Bronchial smooth muscle cell (primary cell): ENCODE measurements at places on chromosomes 12 and 14. TPM values are rescaled to one million over a fixed set of nuclear protein-coding genes. Genes with fewer than 3 reads are reported as not detected.

DDX47 gene
- total RNA-seq, result 36.8 and 48.5 TPM in 2 replicates

MMP14 gene
- total RNA-seq, result 338 and 428 TPM in 2 replicates

SRGAP1 gene
- 9.3 and 16.5 TPM in 2 replicates for total RNA-seq

PAX9 gene
- under 0.01 TPM in 2 replicates for total RNA-seq

SLC2A14 gene
- total RNA-seq, result under 0.01 TPM in 1 of 2 replicates, not detected in the other

NPAS3 gene
- 0.09 and 0.16 TPM in 2 replicates for total RNA-seq

ALDH2 gene
- 38.6 and 113 TPM in 2 replicates for total RNA-seq

SALL2 gene
- total RNA-seq, result 2.9 and 3.6 TPM in 2 replicates

ARG2 gene
- total RNA-seq, result 0.34 and 0.63 TPM in 2 replicates

LRRC10 gene
- total RNA-seq, result not detected in 2 replicates

CHGA gene
- 0.16 TPM in 1 of 2 replicates, not detected in the other for total RNA-seq

ITGA7 gene
- 2.7 and 3.8 TPM in 2 replicates for total RNA-seq

RNF212B gene
- not detected in 2 replicates for total RNA-seq

CLEC6A gene
- not detected in 2 replicates for total RNA-seq

COCH gene
- 0.09 and 0.16 TPM in 2 replicates for total RNA-seq

SMCO2 gene
- 0.09 TPM in 1 of 2 replicates, not detected in the other for total RNA-seq

ACACB gene
- 4.7 and 7.3 TPM in 2 replicates for total RNA-seq

TAS2R7 gene
- total RNA-seq, result not detected in 2 replicates

HCAR3 gene
- not detected in 2 replicates for total RNA-seq

CHMP4A gene
- total RNA-seq, result 18.6 and 23.8 TPM in 2 replicates

TEAD4 gene
- total RNA-seq, result 2.5 and 3.6 TPM in 2 replicates

ARHGDIB gene
- 0.47 TPM in 1 of 2 replicates, not detected in the other for total RNA-seq
